NCI-H774 (cell line): ENCODE measurements at places on chromosomes 7 and 10.

- DNase-seq, result no peak
Measured at GRCh38 chr7:83301416-83301815, 138.7 kb upstream of the PCLO start.

GRCh38 chr10:118720685-118721538, 33.9 kb downstream of the CACUL1 start:
- peak; percentile 1 for DNase-seq

GRCh38 chr7:89182116-89182515, 386.6 kb upstream of the TEX47 start:
- no peak for DNase-seq

GRCh38 chr7:151311294-151311864, 30.2 kb upstream of the NUB1 start:
- DNase-seq, result no peak

DNA sequence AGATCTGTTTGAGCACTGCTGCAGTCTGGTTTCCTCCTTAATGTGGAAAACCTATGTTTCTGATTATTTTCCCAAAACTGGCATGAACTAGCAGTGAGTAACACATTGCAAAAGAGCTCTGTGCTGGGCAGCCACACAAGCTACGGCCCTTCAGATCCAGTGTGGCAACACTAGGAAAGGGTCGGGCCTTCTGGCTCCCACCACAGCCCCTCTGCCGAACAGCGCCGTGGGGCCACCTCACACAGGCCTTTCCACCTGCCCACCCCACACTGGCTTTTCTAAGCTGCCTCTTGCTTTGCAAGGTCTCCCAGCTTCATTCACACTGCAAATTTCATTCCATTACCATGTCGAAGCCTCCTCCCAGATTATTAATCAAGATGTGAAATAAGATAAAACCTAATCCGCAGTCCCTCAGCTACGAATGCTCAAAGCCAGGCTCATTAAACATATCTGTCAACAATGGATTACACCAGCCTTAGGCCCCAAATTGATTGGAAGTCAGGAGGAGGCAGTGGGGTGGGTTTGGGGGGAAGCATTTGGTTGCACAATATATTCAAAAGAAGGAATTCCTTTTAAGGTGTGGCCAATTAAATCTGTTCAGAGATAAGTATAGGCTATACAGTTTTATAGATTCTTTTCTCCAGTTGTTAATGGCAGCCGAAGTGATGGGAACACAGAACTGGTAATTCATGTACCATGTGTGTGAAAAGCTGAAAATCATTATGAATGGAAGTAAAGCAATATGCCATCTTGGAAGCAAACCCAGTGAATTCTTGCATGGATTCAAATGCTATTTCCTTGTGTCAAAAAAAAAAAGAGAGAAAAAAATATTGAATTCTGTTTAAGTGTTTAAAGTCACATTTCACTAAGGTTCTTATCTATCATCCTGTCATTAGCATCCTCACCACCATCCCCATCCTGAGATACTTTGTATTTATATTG, 223.7 kb downstream of the MTERF1 start:
- no peak for DNase-seq

DNA sequence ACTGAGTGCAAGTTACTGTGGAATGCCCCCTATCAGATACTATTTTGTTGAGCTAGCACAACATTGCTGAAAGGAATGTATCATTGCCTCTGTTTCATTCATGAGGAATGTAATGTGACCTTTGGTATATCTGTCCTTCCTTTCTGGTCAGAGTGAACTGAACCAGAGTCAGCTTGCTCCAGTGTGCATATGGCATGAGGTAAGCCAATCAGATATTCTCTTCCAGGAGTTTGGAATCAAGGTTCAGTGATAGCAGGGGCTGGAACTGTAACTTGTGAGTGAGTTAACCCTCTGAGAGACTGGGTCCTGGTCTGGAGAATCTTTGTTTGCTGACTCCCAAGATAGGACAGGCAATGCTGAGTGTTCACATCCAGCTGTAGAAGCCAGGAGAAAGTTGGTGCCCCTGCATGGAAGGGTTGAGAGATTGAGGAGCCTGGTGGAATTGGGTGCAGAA, 45.3 kb upstream of the OSBPL3 start:
- no peak for DNase-seq

DNA sequence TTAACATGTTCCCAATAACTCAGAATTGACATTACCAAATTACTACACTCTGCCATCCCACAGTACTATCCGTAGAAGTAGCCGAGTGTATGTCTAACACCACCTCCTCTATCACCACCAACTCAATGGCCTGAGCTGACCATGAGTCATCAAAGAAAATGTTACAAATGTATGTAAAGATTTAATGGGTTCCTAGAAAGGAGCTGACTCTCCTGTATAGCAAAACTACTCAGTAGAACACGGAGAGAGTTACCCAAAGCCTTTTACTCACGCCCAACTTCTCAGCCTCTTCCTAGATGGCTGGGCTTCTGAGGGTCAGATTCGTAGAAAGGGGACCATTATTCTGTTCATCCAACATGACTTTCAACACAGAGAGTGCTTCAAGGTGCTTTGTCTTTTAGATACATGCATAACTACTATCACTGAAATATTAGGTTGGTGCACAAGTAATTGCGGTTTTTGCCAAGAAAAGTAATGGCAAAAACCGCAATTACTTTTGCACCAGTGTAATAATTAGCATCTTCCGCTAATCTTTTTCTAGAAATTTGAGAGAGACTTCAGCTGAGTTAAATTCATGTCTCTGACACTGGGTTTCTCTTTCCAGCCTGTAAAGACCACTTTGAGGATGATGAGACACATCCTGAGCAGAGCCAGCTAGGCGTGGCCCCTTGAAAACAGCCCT, 24.0 kb upstream of the NANOS1 start:
- DNase-seq, result no peak

- DNase-seq, result no peak
Measured at GRCh38 chr7:6658618-6659345, 21.7 kb downstream of the ZNF316 start.

DNA sequence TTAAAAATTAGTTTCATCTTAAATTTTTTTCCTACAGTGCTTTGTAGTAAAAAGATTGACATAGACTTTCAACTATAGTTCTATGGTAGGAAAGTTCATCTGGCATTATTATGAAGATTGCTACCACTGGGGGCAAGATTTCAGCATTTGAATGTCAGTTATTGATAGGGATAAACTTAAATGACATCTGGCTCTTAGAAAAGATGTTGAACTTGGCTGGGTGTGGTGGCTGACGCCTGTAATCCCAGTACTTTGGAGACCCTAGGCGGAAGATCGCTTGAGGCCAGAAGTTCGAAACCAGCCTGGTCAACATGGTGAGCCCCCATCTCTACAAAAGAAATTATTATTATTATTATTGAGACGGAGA, 1.4 kb upstream of the TRA2A start:
- no peak for DNase-seq

DNA sequence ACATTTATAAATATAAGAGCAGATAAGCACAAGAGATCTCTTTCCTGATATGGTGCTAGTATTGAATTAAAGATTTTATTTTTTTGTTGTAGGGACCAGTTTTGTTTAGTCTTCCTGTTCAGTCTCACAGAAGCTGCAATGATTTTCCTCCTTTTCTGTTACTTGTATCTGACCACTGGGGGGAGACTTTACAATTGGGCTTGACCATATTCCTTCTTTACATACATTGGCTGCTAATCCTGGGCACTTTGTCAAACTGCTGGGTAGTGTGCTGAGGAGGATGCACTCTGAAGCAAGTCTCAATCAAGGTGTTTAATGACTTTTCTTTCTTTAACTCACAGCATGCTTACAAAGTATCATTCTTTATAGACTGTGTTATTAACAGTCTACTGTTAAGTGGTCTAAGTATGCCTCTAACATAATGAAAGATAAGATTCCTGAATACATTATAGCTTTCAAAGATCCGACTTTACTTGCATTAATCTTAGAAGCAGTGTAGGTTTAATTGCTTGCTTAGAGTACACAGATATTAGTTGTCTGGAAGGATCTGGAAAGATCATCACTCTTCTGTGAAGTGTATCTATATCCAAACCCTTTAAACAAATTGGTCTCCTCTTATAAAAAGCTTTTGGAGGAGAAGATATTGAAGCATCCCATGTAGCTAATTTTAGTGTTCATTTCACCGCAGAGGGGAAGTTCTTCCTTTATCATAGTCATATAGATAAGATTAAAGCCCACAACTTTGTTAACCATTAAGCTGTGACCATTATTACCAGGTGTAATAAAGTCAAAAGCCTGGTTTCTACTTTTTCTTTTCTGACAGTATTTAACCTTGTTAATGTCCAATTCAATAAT, 3.1 kb downstream of the PALS2 start:
- no peak for DNase-seq

DNA sequence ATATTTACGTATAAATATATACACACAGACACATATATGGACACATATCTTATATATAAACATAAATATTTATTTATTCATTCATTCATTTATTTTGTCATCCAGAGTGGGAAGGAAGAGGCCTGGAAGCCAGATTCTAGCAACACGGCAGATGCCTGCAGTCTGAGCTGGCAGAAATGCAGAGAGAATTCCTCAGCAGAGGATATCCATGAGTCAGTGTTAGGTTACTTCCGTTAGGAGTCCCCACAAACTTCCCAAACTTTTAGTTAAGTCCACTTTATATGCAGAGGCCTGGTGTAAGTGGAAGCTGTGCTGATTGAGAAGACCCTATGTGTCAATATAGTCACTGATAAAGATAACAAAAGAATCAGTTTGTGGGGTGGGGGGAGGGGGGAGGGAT, 89.6 kb downstream of the PPP1R17 start:
- DNase-seq, result no peak

DNA sequence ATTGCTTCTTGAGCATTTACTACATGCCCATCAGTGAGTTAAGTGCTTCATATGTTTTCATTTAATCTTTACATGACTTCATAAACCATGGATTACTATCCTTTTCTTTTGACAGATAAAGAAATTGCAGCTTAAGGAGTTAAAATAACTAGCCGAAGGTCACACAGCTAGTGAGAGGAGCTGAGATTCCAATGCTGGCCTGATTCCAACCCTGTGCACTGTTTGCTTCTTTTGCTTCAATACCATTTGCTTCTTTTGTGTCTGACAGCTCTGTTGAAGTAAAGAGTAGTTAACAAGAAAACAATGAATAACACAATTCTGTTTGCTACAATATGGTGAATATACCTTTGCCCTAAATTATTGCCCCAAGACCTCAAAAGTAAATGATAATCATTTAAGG, 132.4 kb downstream of the GRM3 start:
- no peak for DNase-seq

DNA sequence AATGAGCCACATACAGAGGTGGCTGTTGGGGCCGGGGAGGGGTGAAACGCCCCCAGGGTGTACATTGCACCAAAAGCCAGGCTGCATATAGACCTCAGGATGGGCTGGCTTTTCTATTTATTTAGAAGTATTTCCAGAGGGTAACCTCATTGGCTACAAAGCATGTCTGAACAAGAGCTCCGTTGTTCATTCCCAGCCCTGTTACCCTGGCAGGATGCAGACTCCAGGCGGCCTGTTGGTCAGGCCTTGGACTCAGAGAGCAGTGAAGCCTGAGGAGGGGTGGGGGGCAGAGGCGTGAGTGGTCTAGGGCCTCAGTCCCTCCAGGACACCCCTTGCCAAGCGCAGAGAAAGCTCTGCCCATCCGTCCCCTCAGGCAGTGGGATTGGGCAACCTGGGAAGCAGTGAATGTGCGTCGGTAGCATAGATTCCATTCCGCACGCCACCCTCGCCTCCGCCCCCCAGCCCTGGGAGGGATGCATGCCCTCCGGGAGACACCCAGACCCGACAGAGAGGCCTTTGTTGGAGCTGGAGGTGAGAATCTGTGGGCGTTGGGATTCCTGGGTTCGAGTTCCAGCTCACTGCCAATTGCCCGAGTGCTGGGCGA, 41.9 kb downstream of the TCF7L2 start:
- DNase-seq, result no peak

DNA sequence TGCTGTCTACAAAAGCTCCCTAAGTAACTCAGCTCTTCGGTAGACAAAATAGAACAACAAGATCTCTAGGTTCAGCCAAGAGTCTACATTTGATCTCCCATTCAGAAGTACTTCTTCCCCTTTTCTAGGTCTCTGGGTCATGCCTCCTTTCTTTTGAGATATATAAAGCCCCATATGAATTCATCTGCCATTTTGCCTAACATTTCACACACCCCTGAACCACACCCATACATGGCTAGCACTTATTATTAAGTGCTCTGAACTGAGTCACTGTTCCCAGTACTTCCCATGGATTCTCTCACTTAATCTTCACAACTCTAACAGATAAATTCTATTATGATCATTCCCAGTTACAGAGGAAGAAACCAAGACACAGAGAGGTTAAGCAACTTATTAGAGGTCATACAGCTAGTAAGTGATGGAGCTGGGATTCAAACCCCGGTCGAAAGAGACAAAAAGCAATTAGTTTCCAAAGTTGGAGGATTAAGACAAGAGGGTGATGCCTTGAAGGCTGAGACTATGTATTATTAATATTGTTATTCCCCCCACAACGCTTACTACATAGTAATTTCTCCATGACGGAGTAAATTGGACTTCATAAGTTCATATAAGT, 17.3 kb downstream of the MYOF start:
- no peak for DNase-seq

GRCh38 chr10:17475661-17476060, 21.3 kb upstream of the ST8SIA6 start:
- DNase-seq, result no peak

GRCh38 chr7:155810770-155811559, 1.3 kb downstream of the SHH start:
- no peak for DNase-seq

DNA sequence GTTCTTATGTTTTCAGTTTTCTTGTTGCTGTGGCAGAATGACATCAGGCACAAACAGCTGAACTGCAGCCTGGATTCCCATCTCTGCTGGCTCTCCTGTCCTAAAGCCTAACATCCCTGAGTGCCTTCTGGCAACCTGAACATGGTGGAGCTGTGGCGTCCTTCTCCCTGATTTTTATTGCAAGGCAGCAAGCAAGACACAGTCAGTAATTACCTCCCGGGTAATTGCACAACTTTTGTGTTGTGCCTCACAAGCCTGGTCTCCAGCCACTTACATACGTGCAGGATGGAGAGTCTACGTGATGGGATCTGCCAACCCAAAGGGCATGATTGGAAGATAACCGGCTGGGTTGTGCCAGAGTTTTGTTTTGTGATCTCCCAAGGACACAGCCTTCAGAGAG, 116.1 kb upstream of the PARD3 start:
- DNase-seq, result no peak

- no peak for DNase-seq
Measured at GRCh38 chr10:6476989-6477388, 103.1 kb downstream of the PRKCQ start.

DNA sequence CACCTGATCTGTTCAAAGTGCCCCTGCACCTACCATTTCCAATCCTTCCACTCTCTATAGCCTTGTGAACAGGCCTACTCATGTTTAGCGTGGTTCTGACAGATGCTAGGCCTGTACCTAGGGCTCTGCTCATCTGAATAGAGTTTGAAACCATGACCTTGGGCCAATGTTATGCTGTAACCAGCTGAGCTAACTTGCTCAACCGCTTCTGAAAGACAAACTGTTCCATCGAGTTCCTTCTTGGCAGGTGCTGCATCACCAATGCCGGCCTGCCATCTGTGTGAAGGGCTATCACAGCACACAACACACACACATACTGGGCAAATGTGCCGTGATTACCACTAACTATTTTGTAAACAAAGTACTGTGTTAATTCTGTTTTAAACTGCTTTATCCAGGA, 419.0 kb upstream of the GALNT17 start:
- DNase-seq, result peak; percentile 72

- DNase-seq, result no peak
Measured at GRCh38 chr10:59793919-59794318, 40.7 kb upstream of the MRLN start.

- no peak for DNase-seq
Measured at GRCh38 chr10:33272635-33273034, 61.8 kb downstream of the NRP1 start.
